ENCODE measurements at places on chromosomes 12 and 14. TPM values are rescaled to one million over a fixed set of nuclear protein-coding genes. Genes with fewer than 3 reads are reported as not detected.
A peak's percentile ranks its signal among the peaks of the same experiment; 100 is the strongest.

The TMEM253 gene
- not detected for total RNA-seq

The NRL gene
- total RNA-seq, result 1.8 TPM

The GLT1D1 gene
- 0.49 TPM for total RNA-seq

DNA sequence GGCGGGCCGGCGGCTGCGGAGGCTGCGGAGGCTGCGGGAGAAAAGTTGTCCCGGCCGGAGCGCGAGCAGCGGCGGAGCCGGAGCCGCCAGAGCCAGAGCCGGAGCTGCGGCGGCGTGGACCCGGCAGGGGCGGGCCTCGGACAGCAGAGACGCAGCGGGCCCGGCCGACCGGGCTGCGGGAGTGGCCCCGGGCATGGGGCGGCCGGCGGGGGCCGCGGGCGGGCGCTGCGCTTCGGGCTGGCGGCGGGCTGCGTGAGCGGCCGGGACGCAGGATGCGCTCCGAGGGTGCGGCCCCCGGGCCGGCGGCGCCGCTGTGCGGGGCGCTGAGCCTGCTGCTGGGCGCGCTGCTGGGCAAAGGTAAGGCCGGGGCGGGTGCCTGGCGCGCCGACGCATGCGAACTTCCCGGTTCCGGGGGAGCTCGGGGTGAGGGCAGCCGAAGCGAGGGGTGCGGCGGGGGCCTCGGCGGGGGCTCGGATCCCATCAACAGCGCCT, at the start of gene TMEM132C:
TMEM132C (plus strand) TSS at position 40 of the 492 bp plus-strand sequence; CDS start at position 273, 233 bp downstream.
- H3K27me3 ChIP-seq, result peaks cover 47% of the 10 kb centered on the region
- H3K27ac ChIP-seq, result no peak within 1 kb of the TSS
- no peak within 1 kb of the TSS for H3K4me3 ChIP-seq

GRCh38 chr14:68695326-68695768, 97.5 kb downstream of the ZFP36L1 start:
- peaks cover 14% of the 10 kb centered on the region for H3K4me1 ChIP-seq
- H3K36me3 ChIP-seq, result no peaks in the 10 kb centered on the region
- H3K27ac ChIP-seq, result peak overlapping the region; percentile 11

DNA sequence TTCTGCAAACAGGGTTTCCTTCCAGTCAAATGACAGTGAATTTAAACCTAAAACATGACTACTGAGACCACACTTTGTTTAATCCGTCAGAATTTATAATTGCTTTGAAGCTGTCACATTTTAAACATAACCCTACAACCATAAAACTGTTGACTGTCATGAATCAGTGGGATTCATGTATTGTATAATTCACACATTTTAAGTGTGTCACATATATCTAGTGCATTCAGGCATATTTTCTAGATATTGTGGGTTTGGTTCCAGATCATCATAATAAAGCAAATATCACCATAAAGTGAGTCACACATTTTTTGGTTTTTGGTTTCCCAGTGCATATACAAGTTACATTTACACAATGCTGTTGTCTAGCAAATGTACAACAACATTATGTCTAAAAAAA, 304.4 kb downstream of the TMEM132D start:
- no peak for DNase-seq
- H3K4me3 ChIP-seq, result no peak overlapping the region
- peaks cover 2% of the 10 kb centered on the region for H3K27me3 ChIP-seq

GRCh38 chr12:131831635-131832041, 3.4 kb downstream of the MMP17 start:
- peaks cover 13% of the 10 kb centered on the region for H3K4me1 ChIP-seq
- no peak overlapping the region for H3K27ac ChIP-seq
- peaks cover 31% of the 10 kb centered on the region for H3K27me3 ChIP-seq
- no peak for DNase-seq
- H3K4me3 ChIP-seq, result no peak overlapping the region

DNA sequence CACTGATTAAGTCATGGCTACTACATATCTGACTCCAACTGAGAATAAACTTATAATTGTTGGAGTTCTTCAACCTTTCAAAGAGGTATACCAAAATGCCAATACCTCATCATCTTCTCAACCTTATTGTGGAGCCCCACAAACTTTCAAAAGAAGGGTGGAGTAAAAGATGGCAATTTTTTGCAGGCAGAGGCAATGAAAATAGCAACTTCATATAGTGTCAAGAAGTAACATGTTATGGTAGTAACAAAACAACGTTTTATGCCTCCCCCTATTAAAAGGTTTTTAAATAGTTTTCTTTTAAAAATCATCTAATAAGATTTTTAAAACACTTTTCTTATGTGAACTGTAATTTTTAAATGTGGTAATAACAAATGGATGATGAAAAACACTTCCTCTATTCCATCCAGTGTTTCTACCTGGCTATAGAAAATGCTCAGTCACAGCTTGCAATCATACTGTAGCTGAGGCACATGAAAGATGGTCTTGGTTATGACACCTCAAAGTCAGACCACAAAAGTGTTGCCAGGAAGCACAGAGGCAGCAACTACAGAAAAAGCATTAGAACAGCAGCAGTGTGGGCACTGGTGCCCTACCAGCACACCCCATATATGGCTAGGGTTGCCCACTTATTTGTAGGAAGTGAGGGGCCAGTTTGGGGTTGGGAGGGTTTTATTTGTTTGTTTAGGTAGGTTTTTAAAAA, 7.0 kb downstream of the PPP1R12A start:
- H3K27ac ChIP-seq, result peak overlapping the region; percentile 76
- H3K27me3 ChIP-seq, result no peaks in the 10 kb centered on the region
- H3K36me3 ChIP-seq, result peaks cover 1% of the 10 kb centered on the region

The ADCY6 gene
- not detected for total RNA-seq

- no peaks in the 10 kb centered on the region for H3K27me3 ChIP-seq
- peaks cover 13% of the 10 kb centered on the region for H3K36me3 ChIP-seq
- H3K27ac ChIP-seq, result peak overlapping the region; percentile 3
- peaks cover 32% of the 10 kb centered on the region for H3K4me1 ChIP-seq
- DNase-seq, result peak; percentile 41
These were observed 756 bp downstream of the TULP3 start for GRCh38 chr12:2891240-2892053.

GRCh38 chr14:50026396-50026795, 90.0 kb downstream of the VCPKMT start:
- no peak for DNase-seq
- H3K4me3 ChIP-seq, result no peak overlapping the region
- H3K4me1 ChIP-seq, result peaks cover 22% of the 10 kb centered on the region
- H3K27me3 ChIP-seq, result no peaks in the 10 kb centered on the region
- H3K27ac ChIP-seq, result no peak overlapping the region
- peaks cover 44% of the 10 kb centered on the region for H3K36me3 ChIP-seq

All from activated CD8-positive, alpha-beta T cell treated with anti-CD3 and anti-CD28 coated beads for 36 hours (primary cell).